ENCODE measurements at places on chromosomes 7 and 10.

DNA sequence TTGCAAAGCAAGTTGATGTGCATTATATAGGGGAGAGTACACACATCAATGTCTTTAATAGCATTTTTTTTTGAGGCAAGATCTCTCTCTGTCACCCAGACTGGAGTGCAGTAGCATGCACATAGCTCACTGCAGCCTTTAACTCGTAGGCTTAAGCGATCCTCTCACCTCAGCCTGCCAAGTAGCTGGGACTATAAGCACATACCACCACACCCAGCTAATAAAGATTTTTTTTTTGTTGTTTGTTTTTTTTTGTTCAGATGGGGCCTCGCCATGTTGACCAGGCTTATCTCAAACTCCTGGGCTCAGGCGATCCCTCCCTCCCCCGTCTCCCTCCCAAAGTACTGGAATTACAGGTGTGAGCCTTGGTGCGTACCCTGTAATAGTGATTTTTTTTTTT lies 1.5 kb downstream of the UMAD1 start:
- no peak for DNase-seq

- DNase-seq, result no peak
These were observed 34.0 kb upstream of the SH2D4B start for GRCh38 chr10:80503584-80504157.

DNA sequence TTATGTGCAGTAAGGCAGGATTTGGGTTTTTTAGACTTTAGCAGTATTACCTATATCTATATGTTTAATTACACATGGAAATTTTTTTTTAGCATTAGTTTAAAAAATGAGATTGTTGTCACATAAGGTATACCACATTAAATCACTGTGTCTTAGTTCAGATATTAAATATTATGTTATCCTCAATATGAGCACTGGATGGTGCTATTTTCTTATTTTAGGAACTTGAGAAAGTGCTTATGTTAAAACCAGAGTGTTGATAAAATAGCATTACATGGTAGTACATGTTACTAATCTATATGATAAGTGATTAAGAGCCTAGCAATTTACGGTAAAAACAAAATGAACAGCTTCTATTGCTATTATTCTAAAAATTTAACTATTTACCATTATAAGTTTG lies 28.8 kb downstream of the MIOS start:
- DNase-seq, result peak; percentile 0

GRCh38 chr7:24715661-24716479 lies 41.4 kb downstream of the GSDME start:
- no peak for DNase-seq

GRCh38 chr10:126390324-126390723 lies 2.0 kb upstream of the ADAM12 start:
- no peak for DNase-seq

DNA sequence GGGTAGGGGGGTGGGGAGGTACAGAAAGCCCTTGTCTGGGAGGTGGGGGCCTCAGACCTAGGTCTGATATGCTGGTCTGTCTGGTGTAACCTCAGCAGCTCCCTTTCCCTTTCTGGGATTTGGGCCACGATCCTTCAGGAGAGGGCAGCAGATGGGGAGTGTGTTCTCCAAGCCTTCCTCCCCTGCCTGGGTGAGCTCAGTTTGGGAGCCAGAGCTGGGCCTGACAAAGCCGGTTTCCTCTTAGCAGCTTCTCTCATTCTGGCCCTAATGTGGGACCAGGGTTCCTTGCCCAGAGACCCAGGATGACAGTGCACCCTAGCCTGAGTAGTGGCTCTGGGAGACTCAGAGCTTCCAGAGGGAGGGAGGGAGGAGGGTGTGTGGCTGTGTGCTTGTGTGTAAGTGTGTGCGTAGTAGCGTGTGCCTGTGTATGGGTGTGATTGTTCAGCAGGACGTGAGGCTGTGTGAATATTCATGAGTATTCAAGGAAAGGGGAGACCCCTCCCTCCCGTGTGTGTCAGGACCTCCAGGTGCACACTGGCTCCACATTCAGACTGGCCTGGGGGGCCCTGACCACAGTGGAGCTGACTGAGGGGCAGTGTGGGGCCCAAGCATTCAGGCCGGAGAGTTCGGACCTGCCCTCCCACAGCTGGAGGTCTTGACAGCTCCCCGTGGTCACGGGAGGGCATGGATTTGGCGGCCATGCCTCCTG lies 96.5 kb downstream of the ZMIZ1 start:
- no peak for DNase-seq

DNA sequence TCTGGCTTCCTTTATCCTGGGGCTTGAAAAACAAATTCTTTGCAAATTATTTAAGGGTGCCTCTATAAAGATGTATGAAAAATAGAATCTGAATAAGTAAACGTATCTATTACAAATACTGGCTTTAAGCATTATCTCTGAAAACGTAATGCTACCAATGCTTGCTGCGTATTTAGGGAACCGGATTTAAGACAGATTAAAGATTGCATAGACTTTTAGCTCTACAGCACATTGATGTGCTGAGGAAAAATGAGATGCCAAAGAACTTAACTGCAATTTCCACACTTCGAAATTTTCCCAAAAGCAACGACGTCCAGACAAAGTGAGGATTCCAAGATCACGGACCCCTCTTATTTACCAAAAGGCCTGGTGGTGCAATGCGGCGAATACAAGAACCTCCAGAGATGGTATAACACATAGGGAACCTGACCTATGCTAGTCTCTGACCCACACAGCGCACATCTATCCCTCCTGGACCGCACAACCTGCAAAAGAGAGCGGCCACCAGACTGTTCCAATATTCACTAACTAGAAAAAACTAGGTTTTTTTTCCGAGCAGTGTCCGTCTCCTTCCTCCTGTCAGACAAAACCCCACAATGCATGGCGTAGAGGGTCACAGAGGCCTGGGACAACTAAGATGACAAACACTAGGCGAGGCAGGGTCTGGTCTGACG lies 34.3 kb upstream of the PHF14 start:
- DNase-seq, result no peak

DNA sequence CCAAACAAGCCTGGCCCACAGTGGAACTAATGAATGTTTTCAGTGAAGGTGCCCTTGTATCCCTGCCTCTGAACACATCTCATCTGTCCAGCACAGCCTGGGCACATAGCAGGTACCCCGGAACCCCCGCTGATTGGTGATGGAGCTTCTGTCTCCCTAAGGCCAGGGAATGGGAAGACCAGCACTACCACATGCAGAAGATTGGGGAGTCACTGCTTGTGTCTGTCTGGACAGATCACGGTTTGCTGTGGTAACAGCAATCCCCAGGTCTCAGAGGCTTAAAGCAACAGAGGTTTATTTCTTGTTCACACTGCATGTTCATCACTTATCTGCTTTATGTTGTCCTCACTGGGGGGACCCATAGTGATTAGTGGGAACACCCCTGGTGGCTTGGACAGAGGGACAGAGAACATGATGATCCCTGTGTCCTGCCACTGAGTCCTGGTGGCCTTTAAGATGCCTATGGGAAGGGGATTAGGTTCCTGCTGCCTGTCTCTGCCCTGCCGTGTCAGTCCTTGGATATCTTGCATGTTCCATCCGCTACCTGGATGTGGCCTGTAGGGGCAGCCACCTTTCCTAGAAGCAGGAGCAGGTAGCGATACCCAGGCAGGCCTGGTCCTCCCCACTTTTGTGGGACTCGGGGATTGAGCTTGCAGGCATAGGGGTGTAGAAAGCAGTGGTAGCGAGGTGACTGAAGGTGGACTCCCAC lies 3.6 kb downstream of the TSPAN14 start:
- no peak for DNase-seq

DNA sequence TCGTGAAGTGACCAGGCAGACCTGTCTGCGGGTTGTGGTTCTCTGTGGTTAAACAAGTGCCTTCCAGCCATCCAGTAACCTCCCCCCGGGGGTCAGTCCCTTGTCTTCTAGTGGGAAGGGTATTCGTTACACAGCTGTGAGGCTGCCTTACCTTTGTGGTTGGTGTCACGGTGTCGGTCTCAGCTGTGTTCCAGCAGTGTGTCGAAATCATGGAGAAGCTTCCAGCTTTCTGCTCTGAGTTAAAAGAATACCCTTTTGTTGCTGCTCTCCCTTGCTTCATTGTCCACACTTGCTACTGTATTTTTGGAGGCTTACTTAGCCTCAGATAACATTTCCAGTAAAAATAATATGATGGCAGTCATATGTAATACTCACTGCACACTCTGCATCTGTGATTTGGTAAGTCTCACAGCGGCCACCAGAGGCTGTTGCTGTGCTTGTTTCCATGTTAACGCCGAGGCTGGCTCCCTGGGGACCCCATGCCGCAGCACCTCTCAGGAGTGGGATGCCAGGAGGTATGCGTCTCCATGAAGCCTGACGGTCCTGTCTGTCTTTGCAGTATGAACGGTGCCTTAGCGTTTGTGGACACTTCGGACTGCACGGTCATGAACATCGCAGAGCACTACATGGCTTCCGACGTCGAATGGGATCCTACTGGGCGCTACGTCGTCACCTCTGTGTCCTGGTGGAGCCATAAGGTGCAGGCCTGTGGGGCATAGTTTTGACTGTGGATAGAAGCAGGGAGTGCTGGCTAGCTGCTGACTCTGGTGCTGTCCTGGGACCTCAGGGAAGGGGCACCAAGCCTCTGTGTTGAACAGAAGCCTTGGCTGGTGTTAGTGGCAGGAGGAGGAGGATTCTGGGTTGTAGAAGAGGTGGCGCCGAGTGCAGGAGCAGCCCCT lies 20.5 kb downstream of the EIF3B start:
- DNase-seq, result no peak

GRCh38 chr10:8438603-8439002 lies 384.1 kb downstream of the GATA3 start:
- DNase-seq, result no peak

- no peak for DNase-seq
These were observed 4.5 kb upstream of the MGAM start for GRCh38 chr7:141991140-141991539.

DNA sequence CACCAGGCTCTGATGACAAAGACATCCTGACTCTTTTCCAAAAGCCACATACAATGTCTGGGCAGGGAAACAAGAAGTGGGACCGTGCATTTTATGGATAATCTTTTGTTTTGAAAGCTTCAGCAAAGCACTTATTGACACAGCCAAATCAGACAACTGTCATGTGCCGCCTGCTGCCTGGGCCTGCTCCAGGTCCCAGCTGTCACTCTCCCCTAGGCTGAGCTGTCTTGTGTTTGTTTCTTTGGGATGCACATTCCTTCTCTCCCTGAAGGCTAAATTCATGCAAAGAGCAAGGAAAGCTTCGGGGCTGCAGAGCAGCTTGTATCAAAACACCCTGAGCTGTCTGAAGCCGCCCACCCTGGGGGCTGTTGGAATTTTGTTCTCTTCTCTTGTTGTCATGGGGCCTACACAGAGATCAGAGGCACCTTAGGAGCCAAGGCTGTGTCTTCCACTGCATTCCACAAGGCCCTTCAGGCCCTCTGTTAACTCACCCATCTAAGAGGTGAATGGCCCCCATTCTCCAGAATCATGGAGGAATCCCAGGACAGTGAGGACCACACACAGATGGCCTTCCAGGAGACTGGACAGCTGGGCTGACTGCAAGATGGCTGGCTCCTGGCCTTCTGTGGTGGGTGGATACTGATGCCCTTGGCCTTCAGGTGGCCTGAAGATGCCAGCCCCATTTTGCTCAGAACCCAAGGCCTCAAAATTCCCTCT lies 17.8 kb upstream of the SLC18A2 start:
- DNase-seq, result no peak

DNA sequence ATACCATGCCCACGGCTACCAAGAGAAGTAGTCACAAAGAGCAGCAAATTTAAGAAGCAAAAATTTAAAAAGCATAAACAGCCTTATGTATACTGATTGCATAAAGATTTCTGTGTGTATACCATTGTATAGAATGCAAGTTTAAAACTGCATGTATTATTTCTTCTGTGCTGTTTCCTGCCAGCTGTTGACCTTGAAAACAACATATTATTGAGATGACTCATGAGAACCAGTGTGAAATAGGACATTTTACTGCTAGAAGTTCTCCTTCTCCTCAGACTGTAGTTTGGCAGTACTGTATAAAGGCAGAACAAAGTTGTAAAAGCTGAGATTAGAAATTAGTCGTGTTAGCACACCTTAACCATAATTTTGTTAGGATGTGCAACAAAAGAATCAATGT lies 42.3 kb upstream of the SGCE start:
- DNase-seq, result peak; percentile 47

DNA sequence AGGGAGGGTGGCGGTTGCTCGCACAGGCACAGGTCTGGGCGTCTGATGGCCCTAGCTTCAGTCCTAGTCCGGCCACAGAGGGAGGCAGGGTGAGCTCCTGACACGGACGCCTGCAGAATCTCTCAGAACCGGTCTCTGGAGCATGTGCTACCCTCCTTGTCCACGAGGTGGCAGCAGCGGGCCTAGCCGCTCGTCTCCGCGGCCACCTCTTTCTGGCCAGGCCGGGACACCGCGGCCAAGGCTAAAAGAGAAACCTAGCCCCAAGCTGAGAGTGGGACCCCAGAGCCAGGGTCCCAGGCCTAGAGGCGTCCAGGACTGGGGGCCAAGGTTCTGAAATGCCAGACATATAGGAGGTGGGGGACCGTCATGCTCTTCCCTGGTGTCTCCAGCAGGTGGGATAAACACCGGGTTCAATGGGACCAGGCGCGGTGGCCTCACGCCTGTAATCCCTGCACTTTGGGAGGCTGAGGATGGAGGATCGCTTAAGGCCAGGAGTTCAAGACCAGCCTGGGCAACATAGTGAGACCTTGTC lies 3.2 kb upstream of the LAT2 start:
- peak; percentile 10 for DNase-seq

- DNase-seq, result no peak
These were observed 10.4 kb downstream of the CHST3 start for GRCh38 chr10:71974489-71975021.

DNA sequence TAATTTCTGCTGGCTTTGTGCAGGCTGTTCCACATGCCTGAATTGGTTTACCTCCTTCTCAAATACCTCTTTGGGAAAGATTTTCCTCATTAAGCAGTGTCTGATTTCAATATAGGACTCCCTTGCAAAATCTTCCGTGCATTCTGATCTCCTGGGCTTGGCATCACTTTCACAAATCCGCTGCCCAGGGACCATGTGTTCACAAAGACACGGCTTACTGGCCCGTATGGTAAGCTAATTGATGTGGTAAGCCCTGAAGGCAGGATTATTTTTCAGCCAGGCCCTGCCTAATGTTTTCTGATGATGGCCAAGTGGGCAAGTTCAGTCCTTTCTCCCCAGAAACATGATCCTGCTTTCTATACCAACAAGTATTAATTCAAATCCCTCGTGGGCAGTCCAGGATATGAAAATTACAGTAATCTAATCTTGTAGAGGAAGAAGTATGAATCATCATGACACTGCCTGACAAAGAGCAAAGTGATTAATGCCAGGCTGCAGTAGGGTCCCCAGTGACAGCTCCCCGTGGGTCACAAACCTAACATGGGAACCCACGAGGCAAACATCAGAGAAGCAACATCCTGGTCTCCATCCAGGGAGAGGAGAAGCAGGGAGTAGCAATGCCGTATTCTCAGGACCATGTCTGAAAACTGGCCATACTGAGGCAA lies 11.6 kb upstream of the SVIL start:
- DNase-seq, result no peak

GRCh38 chr7:21953781-21954180 lies 8.1 kb upstream of the CDCA7L start:
- no peak for DNase-seq

DNA sequence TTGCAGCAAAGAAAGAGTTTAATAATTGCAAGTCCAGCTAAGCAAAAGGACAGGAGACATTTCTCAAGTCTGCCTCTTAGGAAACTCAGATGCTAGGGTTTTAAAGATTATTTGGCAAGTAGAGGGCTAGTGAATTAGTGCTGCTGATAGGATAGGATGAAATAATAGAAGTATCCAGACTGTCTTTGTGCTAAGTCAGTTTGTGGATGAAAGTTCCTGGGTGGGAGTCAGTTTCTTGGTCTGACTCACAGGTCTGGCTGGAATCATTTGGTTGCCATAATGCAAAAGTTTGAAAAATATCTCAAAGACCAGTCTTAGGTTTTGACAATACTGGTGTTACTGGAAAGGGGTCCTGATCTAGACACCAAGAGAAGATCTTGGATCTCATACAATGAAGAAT lies 42.6 kb upstream of the INHBA start:
- no peak for DNase-seq

Measured in fibroblast of skin of left biceps (primary cell).